ENCODE measurements at places on chromosomes 11 and 22.

GRCh38 chr11:240315-240714 lies 3.5 kb downstream of the PSMD13 start:
- no peak for DNase-seq

GRCh38 chr22:32920032-32920628 lies 118.6 kb downstream of the TIMP3 start:
- peak; percentile 37 for DNase-seq

DNA sequence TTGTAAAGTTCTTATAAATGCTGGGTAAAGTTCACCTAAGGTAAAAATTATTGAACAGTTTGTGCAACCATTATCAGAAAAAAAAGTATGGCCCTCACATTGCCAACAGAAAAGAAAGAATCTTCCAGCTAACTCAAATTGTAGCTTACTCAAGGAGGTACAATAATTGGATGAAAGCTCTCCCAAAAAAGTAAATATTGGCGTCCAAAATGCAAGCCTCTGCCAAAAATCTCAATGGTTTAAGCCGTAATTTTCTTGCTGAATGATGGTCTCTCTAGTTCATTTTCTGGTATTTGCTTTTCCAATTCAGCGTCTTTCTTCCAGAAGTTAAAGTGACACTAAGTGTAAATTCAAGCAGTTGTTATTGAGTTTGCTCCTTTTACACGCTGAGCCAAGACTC lies 727.3 kb downstream of the LRRC4C start:
- DNase-seq: no peak

DNA sequence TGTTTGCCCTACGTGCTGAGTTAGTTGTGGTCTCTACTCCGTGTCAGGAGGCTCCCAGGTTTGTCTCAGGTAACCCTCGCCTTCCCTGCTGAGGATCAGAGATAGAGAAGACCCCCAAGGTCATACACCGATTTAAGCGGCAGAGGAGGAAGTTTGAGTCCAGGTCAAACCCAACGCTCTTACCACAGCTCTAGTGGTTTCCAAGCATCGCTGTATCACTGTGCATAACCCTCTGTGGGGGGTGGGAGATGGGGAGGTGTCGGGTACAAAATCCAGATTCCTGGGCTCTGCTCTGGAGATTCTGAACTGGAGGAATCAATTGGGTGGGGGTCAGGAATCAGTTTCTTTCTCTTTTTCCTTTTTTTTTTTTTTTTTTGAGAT lies 627 bp downstream of the DNAJC4 start:
- no peak for DNase-seq
